NCI-H187 (cell line): ENCODE measurements at places on chromosomes 2 and 18.

GRCh38 chr18:76407681-76408080 lies 87.4 kb downstream of the ZNF516 start:
- no peak for DNase-seq

DNA sequence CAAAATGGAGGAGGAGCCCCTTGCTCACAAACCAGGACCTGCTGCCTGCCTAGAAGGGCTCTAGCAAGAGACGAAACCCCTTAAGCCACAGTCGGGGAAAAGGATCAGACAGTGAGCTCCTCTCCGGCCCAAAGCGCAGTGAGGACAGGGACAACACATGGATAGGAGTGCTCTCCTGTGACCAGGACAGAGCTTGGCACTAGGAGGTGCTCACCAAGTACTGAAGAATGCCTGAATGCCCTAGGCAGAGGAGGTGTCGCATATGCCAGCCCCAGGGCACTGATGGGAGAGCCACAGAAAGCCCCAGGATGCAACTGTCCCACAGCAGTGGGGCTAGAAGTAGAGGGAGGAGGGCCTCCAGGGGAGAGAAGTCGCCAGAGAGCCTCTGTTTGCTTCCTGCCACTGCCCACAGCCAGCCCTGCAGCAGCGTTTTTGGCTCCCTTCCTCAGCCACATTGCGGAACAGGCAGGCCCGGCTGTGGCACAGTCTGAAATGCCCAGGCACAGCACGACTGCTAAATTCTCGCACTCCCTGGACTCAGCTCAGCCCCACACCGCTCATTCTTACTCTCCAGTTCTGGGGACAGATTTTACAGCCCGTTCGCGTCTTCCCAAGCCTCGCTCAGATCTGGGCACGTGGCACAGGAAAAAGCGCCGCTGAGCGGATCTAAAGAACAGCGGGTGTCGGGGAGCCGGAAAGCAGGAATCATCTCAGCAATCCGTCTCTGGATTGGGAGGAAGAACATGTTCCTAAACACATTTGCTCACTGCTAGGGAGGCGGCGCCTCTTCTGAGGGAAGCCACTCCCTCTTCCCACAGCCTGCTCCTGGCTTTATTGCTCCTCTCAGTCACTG lies 98.7 kb upstream of the POU3F3 start:
- DNase-seq = no peak

- DNase-seq = no peak
These were observed 28.5 kb downstream of the SMAD7 start for GRCh38 chr18:48922226-48922800.

DNA sequence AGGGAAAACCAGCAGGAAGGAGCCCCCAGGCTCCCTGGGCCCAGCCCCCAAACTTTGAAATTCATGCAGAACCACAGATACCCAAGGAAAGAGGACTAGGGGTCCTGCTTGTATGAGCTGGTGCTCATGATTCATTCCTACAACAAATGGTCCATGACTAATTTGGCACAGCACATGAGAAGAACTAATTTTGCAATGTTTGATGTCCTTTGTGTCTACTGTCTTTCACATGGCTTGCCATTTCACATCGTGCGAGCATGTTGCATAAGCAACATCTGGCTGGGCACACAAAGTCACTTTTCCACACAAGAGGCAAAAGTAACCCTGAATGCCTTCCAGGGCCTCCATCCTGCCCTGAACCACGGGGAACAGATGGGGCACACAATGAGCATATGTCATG lies 149.6 kb upstream of the APCDD1 start:
- DNase-seq = no peak

GRCh38 chr2:16526193-16526592 lies 139.4 kb downstream of the CYRIA start:
- DNase-seq = no peak

DNA sequence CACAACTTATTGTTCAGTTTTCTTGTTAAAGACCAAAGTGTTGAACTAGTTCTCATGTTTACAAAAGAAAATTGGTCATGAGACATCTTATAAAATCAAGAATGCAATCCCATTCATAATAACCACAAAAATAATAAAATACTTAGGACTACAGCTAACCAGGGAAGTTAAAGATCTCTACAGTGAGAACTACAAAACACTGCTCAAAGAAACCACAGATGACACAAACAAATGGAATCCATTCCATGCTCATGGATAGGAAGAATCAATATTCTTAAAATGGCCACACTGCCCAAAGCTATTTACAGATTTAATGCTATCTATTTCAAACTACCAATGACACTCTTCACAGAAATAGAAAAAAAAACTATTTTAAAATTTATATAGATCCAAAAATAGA lies 1354.8 kb upstream of the CDH2 start:
- no peak for DNase-seq
